ENCODE measurements at places on chromosomes 16 and 17.

DNA sequence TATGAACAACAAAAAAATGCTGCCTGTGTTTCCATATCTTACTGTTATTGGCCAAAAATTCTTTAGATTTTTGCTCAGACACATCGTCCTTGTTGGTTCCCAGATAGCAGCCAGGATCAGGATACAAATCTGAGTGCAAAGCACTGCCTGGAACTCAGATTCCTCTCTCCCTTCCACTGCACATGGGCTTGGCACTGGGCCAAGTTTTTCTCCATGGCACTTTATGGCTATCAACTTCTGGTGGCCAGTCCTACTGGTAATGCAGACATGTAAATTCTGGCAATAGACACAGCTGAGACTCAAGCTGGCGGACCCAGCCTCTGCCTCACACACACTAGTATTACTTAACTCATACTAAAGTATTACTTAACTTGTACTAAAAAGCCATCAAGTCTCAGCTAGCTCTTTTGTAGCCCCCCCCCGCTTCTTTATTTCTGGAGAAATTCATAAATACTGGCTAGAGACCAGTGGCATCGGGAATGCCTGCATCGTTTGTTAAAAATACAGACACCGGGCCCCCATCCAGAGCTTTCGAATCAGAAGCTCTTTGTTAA, 181.2 kb upstream of the COX10 start:
- DNase-seq, result no peak

DNA sequence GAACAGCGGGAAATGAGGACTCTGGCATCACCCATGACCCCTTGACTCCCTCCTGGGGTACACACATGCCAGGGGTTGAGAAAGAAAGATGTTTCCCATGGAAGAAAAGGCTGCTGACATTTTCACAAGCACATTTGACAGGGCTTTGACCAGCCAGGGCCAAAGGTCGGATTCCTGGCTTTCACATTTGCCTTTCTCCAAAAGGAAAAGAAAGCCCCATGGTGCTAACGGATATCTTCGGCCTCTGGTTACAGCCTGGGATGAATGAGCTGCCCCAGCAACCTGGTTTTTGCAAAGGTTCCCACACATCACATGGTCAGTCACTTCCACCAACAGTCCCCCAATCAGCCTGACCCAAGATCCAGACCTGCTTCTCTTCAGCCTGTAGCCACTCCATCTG, 478.2 kb upstream of the CDH11 start:
- no peak for DNase-seq

- DNase-seq, result no peak
Measured at GRCh38 chr16:18003033-18003432, 333.5 kb downstream of the NPIPA8 start.

- DNase-seq, result no peak
Measured at GRCh38 chr17:58413684-58414083, 3.6 kb downstream of the RNF43 start.

GRCh38 chr17:60766778-60767190, 89.1 kb downstream of the BCAS3 start:
- no peak for DNase-seq

DNA sequence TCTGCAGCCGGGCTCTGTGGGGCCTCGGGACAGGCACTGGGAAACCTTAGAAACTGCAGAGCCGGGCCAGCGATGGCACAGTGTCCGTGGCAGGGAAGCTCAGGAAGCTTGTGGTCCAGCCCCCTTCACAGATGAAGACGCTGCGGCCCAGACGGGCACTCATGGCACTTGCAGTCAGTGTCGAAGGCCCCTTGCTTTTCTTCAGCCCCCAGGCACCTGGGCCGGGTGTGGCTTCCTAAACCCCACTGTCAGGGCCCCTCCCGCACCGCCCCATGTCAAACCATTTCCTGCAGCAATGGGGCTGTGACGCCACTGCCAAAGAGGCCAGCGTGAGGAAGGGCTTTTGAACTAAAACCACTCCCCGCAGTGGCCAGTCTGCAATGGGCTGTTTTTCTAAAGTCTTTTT, 164.0 kb downstream of the LAT start:
- no peak for DNase-seq

DNA sequence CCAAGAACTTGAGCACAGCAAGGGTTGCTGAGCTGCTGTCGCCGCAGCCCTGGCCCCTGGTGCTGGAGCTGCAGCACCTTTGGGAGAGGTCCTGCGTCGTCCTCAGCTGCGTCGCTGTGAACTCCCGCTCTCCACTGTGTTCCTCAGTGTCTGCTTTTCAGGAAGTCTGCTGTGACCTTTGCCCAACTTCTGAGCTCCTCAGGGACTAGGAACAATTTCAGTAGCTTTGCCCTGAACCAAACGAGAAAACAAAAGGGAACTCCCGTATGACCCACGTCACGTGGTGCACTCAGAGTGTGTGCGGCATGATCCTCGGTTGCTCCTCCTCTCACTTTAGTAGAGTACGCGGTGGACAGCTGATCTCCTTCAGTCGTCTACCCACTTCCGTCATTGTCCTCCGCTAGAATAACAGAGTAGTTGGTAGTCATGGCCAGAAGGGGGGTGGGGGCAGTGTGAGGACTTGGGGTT, 44.2 kb downstream of the WDR45B start:
- DNase-seq, result no peak

DNA sequence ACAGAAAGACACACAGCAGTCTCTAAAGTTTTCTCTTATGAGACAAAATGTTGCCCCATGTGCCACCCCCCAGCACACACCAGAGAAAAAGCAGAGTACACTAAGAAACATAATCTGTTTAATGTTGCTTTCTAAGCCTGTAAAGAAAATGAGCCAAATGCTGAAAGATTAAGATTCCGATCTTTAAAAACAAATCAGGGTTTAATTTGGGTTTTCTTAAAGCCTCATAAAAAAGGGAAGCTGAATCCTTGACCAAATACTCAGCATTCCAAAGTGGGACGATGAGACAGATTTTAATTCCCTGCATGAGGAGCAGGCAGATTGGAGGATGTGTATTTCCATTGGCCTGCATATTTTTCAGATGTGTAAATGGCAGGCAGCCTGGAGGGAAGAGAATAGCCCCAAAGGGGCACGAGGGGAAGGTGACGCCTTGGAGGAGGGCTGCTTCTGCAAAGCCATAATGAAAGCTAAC, 118.4 kb downstream of the COPRS start:
- DNase-seq, result no peak

- no peak for DNase-seq
Measured at GRCh38 chr16:49353680-49354079, 19.9 kb upstream of the C16orf78 start.

- no peak for DNase-seq
Measured at GRCh38 chr16:54812229-54812628, 118.4 kb upstream of the IRX5 start.

Measured in GM12892 (cell line).